ENCODE measurements at places on chromosomes 4 and X. TPM values are rescaled to one million over a fixed set of nuclear protein-coding genes. Genes with fewer than 3 reads are reported as not detected.

- DNase-seq = no peak
These were observed 10.0 kb downstream of the SMC1A start for GRCh38 chrX:53412446-53412845.

- DNase-seq = no peak
These were observed 74.1 kb upstream of the TMEM164 start for GRCh38 chrX:109928596-109929335.

The DOK7 gene
- 0.07 TPM for total RNA-seq

DNA sequence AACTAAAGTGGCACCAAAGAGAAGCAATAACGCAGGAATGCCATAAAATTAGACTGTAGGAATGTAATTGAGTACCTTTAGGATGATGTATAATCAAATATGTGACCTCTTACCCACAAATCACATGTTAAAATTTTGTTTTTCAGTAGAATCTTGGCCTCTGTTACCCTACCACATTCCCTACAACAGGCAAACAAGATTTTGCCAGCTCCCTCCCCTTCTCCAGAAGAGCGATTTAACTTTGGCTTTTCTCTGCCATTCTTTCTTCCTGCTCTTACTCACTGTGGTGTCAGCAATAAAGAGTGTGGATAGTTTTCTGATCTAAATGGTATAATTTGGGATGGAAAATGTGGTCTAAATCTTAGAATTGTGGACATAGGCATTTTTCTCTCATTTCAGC, 57.2 kb downstream of the TRIM2 start:
- DNase-seq = no peak

The LEF1 gene
- total RNA-seq = 0.22 TPM

DNA sequence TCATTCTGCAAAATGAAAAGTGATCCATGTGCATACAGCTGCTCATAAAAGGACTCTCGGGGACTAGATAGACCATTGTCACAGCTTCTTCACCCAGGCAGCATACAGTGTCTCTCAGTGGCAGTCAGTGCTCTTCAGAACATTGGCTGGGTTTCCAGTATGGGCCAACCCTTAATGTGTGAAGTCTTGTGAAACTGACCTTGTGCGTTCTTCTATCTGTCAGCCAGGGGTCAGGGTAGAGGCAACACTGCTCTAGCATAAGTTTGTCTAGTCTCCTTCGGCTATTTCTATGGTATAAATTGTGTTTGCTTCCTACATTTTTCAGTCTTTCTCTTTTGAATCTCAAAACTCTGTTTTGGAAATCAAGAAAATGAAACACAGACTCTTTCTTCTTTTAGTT, 37.0 kb upstream of the SMIM31 start:
- peak; percentile 17 for DNase-seq

The SSX2B gene
- total RNA-seq = not detected

The FMR1NB gene
- not detected for total RNA-seq

The PCDH18 gene
- total RNA-seq = not detected

- DNase-seq = peak; percentile 98
These were observed 92.5 kb downstream of the ANK2 start for GRCh38 chr4:113141901-113142346.

DNA sequence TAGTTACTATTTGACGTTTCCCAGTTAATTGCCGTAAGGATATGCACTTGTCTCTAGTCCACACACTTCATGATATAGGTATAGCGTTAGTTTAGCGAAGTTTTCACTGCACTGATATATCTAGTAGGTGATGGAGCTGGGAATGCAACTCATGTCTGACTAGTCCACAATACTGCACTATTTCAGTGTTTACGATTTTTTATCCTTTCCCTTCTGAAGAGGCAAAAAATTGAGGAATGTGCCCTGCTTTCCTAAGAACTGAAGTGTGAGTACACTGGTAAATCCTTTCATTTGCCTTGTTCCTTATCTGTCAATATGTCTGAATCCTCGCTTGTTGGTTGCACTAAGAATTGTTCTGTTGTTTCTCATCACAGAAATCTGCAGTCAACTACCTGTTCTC, 1.0 kb downstream of the RPL36A start:
- no peak for DNase-seq

GRCh38 chr4:148643851-148644250, 201.6 kb upstream of the NR3C2 start:
- DNase-seq = no peak

DNA sequence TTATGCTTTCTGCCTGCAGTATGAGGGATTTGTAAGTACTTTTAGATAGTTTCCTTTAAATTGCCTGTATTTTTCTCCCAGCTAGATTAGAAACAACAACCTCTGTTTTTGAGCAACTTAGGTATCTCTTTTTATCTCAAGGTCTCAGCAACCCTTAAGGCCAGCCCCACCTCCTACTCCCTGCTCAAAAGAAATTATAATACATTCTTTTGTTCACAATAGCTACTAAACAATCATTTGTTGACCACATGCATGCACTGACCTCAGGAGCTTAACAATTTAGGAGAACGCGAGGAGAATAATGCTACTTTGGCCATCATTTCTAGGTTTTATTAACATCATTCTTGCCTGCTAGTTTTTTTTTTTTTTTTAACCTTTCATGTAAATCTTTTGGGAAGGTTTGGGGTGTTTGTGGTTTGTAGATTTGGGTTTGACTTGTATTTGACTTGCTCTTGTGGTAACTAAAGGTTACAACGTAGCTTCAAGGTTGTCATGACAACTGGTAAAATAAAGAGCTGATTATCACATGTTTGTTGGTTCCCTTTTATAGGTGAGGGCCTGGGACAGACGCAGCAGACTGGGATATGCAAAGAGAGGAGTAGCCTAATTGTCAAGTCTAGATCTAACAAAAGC, 145.4 kb upstream of the PLAC1 start:
- peak; percentile 31 for DNase-seq

DNA sequence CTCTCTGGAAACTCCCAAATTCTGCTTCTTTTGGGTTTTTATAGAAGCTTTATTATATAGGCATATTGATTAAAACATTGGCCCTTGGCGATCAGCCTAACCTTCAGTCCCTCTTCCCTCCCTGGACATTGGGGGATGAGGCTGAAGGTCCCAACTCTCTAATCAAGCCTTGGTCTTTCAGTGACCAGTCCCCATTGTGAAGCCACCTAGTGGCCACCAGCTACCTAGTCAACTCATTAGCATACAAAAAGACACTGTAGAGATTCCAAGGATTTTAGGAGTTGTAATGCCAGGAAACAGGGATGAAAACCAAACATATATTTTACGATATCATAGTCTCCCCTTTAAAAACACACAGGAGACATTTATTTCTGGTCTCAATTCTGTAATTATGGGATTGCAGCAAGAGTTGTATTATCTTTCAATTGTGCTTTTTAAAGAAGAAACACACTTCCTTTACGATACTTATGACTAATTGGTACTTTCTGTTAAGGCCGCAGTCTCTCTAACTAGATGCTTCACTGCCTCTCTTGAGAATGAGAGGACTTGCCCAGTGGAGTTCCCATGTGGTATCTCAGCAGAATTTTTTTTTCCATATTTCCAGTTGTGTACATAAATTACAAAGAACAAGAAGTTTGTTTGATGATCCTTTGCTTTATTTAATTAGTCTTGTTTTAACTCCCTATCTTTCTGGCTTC, 58.2 kb downstream of the WDR17 start:
- DNase-seq = peak; percentile 24

The TMEM271 gene
- total RNA-seq = not detected

The DUX4 gene
- not detected for total RNA-seq

- DNase-seq = no peak
These were observed 532.3 kb upstream of the SMIM31 start for GRCh38 chr4:164221631-164222030.

GRCh38 chr4:48704091-48704802, 75.8 kb downstream of the FRYL start:
- no peak for DNase-seq

DNA sequence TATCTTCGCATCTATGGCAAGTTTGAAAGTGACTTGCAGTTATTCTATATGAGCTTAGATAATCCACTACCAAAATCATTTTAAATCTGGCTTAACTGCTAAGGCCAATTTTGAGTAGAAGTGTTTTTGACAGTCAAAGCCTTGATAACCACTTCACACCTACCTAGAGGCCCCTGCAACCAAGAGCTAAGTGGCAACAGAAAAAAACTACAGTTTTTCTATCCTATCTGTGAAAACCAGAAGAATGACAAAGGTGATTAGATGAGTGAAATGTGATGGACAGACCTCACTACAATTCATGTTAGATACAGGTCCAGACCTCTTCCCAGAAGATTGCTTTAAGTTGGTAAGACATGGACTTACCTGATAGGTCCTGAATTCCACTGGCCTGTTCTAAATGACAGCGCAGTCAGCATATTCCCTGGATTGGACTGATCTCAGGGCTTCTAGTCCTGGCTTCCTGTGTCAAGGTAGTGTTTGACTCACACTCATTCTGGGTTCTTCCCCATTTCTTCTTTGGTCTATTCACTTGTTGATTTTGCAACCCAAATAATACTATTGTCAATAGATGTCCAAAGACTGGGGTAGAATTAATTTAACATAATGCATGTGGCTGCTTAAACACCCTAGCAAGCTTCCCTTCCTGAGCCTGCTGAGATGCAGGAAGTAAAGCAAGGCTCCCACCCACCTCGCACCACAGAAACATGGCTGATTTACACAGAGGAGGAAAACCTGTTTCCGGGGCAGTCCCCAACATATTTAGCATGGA, 65.1 kb downstream of the PPP3CA start:
- no peak for DNase-seq

- DNase-seq = no peak
These were observed 241.7 kb downstream of the SNCA start for GRCh38 chr4:89595125-89595789.

- no peak for DNase-seq
These were observed 1886.4 kb upstream of the AGA start for GRCh38 chr4:179328627-179329026.

DNA sequence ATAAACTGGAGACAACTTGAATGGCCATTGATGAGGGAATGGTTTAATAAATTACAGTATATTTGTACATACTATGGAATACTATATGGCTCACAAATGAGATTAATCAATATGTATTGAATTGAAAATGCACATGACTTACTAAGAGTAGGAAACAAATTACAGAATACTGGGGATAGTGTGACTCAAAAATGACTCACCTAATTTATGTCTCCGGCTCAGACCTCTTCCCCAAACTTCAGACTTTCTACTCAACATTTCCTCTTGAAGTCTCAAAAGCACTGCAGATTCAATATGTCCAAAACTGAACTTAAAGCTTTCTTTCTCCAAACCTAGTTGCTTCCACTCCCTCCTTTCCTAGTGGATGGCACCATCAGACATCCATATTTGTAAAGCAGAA, 28.8 kb upstream of the GRIA3 start:
- no peak for DNase-seq

The TDO2 gene
- not detected for total RNA-seq

- DNase-seq = no peak
These were observed 409.7 kb downstream of the GLUD2 start for GRCh38 chrX:121457096-121457495.

The ZNF630 gene
- total RNA-seq = not detected

DNA sequence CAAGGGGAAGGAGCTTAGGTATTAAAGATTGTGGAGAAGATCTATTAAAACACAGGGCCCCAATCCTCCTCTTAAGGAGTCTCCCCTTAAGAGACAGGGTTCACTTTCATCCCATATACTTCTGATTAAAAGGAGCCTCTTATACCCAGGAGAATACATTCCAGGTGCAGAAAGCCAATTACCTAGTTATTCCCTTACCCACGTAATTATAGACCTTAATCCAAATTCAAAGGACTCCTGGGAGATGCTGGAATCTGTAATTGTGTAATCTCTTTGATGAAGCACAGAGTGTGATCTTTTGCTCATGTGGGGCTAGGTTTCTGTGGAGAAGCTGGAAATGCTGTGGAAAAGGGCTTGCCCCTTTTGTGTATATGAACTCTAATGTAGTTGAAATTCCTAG, 1.4 kb upstream of the SEC24B start:
- no peak for DNase-seq

DNA sequence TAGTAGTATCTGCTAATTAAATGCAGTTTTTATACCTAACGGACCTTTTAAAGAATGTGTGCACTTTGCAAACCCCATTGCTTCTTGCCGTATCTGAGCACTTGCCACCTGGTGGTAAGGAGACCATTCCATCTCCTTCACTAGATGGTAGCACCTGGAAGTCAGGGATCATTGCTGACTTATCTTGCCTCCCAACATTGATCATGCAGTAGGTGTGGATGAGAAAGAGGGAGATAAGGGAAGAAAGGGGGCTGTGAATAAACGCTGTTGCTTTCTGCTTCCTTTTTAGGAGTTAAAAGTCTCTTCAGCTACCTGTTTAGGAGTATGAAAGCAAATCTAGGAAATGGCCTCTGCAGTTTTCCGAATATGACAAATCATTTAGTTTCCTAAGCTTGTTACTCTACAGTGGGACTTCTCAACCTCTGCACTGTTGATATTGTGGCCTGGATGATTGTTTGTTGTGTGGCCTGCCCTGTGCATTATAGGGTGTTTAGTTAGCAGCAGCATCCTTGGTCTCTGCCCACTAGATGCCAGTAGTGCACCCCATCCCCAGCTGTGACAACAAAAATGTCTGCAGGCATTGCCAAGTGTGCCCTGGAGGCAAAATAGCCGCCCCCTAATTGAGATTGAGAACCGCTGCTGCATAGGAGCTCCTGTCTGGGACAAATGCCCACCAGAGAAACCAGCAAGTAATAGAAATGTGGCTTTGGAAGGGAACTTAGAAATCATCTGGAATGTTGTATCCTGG, 38.8 kb downstream of the GAB1 start:
- peak; percentile 17 for DNase-seq

DNA sequence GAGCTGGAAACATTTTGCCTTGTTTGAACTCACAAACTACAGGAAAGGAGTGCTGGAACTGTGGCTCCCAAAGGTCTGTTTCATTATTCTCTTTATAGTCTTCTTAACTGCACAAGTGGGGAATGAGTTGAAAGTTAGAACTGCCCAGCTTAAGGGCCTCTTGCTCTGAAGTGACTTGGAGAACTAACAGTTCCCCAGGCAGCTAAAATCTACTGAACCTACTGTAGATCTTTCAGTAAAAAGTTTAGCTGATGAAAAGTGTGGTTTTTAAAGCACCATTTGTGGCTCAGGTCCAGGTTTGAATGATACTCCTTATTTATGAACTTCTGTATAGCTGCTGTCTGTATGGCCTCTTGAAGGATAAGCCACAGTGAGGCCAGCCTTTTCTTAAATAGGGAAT, 353.8 kb downstream of the MAPK10 start:
- DNase-seq = no peak

DNA sequence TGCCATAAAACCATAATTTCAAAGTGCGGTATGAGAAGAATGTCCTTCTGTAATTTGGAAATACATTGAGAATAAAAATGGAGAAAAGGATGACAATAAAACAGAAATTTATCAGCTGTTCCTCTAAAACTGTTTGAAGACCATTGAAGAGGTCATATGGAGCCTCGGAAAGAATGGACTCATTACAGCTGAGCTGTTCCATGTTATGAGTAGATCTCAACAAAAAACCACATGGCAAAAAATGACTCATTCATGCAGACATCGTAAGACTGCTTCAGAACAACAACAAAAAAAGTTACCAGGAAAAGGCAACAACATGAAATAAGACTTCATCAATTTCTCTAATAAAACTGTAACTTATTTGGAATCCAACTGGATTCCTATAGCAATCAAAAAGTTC, 39.7 kb downstream of the AKAP4 start:
- DNase-seq = no peak

Data from HepG2 (cell line).